ENCODE measurements at places on chromosomes 5 and 9.

DNA sequence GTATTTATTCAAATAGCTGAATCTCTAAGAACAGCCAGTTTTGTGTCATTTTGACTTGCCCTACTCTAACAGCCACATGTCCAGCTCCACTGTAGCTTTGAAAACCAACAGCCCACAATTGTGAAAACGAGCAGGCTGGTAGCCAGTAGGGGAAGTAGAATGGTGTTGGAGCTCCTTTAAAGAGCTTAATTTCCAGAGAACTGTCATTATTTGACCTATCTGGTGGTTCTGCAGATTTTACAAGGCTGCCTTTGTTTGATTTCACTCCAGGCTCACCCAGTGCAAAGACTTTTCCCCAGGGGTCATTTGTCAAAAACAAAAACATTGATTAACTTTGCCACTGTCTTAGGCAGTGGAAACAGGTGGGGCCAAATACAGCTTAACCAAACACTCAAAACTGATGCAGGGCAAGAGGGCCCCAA is 3.2 kb upstream of the PJA2 start:
- no peak for DNase-seq

DNA sequence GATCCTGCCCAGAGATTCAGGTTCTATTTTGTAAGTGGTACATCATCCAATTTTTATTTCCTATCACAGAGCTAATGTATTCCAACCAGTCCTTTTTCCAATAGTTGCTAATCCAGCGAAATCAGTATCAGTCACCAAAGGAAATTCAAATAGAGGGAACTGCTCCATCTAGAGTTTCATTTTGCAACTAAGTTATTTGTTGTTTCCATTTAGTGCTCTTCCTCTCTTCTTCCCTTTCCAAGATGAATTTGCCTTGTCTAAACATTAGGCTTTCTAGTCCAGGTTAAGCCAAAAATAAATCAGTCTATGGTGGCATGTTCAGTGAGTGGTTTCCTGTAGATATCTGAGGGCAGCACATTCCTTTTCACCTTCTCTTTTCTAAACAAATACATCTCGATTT is 79.8 kb upstream of the SPATA31D4 start:
- DNase-seq, result peak; percentile 65

DNA sequence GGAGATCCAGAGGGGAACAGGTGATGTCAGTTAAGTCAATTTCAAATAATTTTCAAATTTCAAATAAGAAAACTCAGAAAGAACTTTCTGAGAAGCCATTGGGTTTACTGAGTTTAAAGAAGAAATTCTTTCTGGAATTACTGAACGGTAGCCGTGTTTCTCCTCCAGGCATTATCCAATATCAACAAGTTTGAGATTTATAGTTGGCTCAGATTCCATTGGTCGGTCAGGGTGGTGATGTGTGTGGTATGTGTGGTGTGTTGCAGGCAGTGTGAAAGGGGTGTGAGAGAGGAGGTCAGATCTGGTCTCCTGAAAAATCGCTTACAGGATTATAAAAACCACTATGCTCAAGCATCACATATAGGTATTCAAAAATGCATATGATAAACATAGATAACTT is 60.1 kb downstream of the PDE4D start:
- no peak for DNase-seq

- peak; percentile 44 for DNase-seq
Measured at GRCh38 chr5:141420855-141421488, at the start of gene PCDHGA11. TSS of gene PCDHGA11 (plus strand) at chr5:141421051. CDS start at chr5:141421228, 177 bp downstream.

DNA sequence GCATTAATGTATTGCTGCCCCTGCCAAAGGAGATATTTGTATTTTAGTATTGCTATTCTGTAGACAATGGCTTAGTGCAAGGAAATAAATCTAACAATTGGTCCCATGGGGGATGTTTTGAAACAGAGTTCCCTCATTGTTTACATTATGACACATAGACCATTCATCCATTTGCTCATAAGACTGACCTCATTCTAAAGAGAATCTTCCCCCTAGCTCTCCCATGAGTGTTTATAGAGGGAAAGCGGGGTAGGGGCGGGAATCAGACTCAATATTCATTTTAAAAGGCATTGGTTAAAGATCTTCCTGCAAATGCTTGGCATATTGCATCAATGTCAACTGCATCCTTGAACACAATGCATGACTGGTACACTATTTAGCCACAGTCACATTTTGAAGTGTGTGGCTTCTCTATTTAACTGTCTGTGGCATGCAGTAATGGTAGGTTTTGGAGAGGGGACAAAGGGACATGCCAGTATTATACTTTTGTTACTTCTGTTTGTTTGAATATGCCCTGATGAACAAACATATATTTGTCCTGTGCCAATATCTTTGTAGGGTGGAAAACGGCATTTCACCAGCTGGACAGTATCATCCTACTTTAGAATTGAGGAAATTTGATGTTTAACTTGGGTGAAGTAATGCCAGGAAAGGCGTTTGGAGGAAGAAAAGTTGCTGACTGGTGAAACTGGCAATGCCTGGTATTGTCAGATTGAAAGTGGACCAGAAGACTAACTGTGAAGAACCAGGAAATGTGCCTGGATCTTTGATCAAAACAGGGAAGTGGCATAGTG is 84.1 kb upstream of the MEGF10 start:
- peak; percentile 67 for DNase-seq

All from muscle of back (tissue), 13 donors.